ENCODE measurements at places on chromosomes 2 and 18.

- DNase-seq: no peak
Observed at GRCh38 chr2:85264471-85264870, 63.3 kb downstream of the TGOLN2 start.

DNA sequence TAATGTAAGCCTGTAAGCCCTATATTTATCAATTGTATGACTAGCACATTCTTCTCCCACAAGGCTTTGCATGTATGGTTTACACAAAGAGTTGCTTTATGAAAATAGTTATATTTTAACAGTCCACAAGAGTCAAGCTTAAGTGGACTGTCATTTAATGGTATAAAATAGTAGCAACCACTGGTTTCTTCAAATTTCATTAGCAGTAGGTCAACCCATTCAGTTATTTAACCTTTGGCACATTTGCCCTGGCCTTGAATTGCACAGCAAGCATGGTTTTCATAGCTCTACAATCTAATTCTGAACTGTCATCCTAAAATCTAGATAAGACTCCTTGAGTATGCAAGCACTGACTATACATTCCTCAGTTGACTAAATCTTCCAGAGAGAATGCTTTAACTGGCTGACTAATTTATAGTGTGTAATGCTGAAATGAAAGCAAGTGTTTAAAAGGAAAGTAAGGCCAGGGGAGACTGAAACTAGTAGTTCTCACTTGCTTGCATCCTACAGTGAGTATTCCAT, 1.8 kb downstream of the DPP4 start:
- DNase-seq: no peak

GRCh38 chr2:144836635-144837350, 316.9 kb upstream of the ZEB2 start:
- DNase-seq: no peak

DNA sequence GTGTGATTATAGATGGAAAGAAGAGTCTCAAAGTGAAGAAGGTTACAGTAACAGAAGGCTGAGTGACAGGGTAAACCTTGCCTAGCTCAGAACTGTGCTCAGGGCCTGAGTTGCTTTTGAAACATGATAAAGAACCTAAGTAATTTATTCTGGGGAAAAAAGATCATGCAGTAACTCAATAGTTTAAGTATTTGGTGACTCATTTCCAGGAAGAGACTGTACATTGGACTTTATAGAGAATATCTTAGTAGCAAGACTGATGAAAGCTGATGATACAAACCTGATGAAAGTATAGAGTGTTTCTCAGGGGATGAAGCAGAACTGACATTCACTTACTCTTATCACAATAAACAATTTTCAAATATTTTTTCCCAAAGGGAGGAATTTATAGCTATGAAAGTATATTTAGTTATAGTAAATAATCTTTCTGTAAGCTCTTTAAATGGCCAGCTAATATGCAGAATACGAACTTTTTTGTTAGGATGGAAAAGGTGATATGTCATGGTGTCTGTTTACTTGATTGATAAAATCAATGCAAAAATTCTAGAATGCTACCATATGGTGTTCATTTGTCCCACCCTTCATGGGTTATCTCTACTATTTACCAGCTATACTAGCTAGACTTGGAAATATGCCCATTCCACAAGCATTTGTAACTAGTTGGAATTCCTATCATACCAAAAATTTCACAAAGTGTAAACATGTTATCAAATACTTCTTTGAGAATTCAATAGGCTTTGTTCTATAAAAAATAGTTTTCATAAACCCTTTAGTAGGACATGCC, 1265.5 kb upstream of the ACVR2A start:
- DNase-seq: no peak

- DNase-seq: no peak
Observed at GRCh38 chr2:124001696-124002430, 23.2 kb upstream of the CNTNAP5 start.

- no peak for DNase-seq
Observed at GRCh38 chr18:33839452-33840211, 261.6 kb downstream of the ASXL3 start.

GRCh38 chr2:166179201-166179600, 51.4 kb upstream of the SCN1A start:
- DNase-seq: no peak

DNA sequence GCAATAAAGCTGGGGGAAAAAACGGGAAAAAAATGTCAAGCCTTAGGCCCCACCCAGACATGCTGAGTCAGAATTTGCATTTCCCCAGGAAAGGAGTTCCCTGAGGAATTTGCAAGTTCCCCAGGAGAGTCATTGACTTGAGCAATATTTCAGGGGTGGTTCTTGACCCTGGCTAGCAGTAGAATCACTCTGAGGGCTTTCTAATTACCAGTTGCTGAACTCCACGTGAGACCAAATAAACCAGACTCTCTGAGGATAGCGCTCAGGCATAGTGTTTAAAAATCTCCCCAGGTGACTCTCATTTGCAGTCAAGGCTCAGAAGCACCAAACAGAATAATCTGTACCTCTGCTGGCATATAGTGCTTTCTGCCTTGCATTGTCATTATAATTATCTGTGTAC, 48.7 kb downstream of the C1QL2 start:
- DNase-seq: no peak

GRCh38 chr2:222256250-222256649, 42.5 kb downstream of the PAX3 start:
- DNase-seq: no peak
